ENCODE measurements at places on chromosomes 3 and 15.

DNA sequence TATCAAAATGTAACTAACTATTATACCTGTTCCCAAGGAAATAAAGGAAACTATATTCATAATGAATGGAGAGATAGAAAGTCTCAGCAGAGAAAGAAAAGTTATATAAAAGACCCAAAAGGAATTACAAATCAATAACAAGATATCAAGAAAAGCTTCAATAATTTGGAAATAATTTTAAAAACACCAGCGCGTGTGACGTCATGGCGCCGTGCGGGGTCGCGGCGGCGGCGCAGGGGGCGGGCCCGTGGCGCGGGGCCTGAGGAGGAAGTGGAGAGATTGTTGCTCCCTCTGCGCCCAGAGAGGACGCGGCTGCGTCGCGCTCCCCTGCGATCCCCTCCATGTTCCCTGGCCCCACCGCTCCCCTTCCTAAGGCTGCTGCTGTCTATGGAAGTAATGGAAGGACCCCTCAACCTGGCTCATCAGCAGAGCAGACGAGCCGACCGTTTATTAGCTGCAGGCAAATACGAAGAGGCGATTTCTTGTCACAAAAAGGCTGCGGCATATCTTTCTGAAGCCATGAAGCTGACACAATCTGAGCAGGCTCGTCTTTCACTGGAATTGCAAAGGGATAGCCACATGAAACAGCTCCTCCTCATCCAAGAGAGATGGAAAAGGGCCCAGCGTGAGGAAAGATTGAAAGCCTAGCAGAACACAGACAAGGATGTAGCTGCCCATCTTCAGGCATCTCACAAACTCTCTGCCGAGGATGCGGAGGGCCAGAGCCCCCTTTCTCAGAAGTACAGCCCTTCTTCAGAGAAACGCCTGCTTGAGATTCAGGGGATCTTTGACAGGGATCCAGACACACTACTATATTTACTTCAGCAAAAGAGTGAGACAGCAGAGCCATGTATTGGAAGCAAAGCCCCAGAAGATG lies 4.1 kb downstream of the XCR1 start:
- DNase-seq, result peak; percentile 23

- no peak for DNase-seq
Observed at GRCh38 chr15:60442763-60443162, 36.2 kb downstream of the ICE2 start.

GRCh38 chr15:49024840-49025239 lies 21.4 kb downstream of the SECISBP2L start:
- no peak for DNase-seq

- no peak for DNase-seq
Observed at GRCh38 chr3:40847551-40847992, 322.8 kb downstream of the ZNF621 start.

DNA sequence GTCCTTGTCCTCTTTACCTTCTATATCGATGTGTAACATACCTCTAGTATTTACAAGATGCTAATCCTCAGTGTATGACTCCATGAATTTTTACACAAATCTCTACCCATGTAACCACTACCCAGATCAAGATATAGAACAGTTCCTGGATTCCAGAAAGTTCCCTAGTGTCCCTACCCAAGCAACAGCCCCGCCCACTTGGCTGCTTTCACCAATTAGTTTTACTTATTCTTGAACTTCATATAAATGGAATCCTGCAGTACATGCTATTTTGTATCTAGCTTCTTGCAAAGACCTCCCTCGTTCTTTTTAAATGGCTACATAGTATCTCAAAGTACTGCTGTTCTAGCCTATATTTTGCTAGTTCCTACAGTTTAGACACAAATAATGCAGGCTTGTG lies 33.0 kb downstream of the CD276 start:
- DNase-seq, result no peak

- no peak for DNase-seq
Observed at GRCh38 chr15:75073197-75073596, 49.8 kb downstream of the PPCDC start.

DNA sequence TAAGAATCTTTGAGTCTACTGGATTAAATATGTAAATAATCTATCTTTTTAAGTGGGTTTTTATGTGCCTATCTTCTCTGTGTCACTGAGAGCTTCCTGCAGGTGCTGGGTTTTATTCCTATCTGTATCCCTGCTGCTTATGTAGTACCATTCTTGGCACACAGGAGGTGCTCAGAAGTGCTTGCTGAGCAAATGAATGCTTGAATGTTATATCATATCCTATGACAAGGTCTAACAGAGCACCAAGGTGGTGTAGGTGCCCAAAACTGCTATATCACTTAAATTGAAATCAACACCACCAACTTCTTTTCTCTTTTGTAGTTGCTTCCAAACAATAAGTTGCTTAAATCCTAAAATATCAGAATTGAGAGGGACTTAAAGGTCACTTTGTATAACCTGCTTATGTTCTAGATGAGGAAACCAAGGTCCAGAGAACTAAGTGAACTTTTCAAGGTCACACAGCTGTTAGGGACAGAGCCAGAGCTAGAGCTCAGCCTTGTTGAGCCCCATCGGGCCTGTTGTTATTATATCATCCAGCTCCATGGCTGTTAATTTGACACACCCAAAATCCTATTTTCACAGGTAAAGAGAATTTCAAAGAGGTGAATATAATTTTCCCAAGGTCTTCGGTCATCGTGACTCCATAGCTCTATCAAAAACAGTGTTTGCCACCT lies 46.0 kb downstream of the CCNL1 start:
- DNase-seq, result no peak

GRCh38 chr3:138717348-138717747 lies 108.8 kb downstream of the FAIM start:
- no peak for DNase-seq

- DNase-seq, result no peak
Observed at GRCh38 chr3:45486136-45486535, 97.8 kb downstream of the LARS2 start.

- peak; percentile 61 for DNase-seq
Observed at GRCh38 chr15:65916664-65917406, 47.5 kb downstream of the RAB11A start.

GRCh38 chr3:124882816-124883747 lies 4.1 kb downstream of the ITGB5 start:
- DNase-seq, result no peak

- no peak for DNase-seq
Observed at GRCh38 chr15:66872405-66872804, 170.4 kb downstream of the SMAD6 start.

DNA sequence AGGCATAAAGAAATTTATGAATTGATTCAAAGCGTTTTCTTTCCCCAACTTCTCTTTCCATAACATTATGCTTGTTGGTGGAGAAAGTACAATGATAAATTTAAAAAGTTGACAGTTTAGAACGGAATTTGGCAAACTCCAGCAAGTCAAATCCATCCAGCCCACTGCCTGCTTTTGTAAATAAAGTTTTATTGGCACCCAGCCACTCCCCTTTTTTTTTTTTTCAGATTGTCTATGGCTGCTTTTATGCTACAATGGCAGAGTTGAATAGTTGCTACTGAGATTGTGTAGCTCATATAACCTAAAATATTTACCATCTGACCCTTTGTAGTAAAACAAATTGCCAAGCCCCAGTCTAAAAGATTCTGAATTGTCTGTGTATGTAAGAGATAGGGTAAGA lies 112.8 kb upstream of the RBMS3 start:
- no peak for DNase-seq

DNA sequence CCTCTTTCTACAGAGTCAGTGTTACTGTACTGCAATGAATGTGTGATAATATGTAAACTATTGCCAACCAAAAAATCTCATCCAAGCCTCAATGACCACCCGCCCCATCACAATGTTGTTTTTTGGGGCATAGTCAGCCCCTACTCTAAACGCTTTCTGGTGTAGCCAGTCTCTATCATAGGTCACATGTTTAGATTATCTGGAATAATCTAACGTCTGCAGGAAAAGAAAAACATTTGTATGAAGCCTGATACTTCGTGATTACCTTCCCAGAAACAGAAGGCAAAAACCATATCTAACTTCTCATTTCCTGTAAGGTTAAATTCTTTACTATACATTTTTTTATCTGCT lies 1331.8 kb upstream of the GBE1 start:
- DNase-seq, result no peak

- no peak for DNase-seq
Observed at GRCh38 chr3:36918050-36918449, 26.8 kb downstream of the TRANK1 start.

GRCh38 chr3:171822431-171823106 lies 12.3 kb upstream of the PLD1 start:
- no peak for DNase-seq

DNA sequence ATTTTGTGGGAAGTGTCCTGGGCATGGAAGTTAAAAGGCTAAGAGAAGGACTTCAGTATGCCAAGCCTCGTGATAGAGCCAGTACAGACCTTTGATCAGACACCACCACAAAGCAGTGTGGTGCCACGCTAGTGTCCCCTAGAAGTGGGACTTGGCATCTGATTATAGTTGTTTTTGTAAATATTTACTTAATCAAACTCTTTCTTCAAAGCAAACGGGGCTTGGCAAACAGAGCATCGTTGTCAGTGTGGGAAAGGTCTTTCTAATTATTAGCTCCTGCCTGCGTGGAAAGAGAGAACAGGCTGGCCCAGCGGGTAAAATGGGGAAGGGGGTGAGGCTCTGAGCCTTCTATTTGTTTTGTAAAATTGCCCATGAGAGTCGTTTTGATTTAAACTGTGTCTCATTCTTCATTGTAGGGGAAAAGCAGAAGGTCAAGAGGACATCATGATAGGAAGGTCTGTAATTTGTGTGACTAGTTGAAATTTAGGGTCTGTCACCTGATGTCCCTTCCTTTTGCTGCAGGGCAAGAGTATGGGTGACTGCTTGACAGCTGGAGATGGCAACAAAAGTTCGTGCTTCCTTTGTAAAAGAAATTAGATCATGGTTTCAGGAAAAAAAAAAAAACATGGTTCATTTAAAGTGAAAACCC lies 105.0 kb downstream of the IQCH start:
- DNase-seq, result no peak

GRCh38 chr3:183178833-183179549 lies 16.5 kb upstream of the LAMP3 start:
- DNase-seq, result peak; percentile 55

DNA sequence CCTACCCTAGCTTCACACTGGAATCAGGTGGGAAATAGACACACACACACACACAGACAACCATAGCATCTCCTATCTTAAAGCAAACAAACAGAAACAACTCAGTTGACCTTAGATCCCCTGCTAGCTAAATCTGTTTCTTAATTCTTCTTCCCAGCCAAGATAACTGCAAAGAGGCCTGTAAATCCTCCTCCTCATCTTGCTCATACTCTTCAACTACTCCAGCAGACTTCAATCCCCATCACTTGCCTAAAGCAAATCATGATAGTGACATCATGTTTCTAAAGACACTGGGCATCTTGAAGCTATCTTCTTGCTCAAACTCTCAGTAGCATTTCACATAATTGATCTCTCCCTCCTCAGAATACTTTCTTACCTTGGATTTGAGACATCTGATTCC lies 303.0 kb downstream of the RBMS3 start:
- DNase-seq, result no peak

DNA sequence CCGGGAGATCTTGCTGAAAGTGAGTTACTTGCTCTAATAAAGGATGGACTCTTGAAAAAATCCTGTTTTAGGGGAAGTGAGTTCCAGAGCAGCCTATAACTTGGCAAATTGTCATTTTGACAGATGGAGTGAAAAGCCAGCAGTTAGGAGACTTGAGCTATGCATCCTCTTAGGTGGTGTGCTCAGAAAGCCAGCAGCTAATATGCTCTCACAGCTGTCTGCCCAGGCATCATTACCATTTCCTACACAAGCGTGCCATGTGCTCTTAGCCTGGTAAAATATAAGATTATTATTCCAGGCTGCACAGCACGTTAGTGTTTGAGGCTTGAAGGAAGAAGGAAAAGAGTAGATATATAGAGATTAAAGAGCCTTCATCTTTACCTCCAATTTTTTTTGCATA lies 151.0 kb downstream of the CHL1 start:
- no peak for DNase-seq

DNA sequence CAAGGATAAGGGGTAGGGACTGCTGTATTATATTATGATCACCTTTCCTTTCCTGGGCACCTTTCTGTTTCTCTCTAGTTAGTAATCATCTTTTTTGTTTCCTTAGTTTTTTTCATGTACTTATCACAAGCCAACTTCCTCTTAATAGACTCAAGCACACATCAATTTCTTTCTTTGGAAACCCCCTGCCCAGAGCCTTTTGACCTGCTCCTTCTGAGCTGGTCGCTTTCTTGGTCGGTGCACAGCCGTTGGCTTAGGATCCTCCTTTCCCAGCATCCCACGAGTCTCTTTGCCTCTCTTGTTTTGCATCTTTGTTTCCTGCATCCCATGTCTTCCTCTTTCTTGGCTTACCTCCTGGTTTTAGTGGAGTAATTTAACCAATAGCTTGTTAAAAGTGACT lies 26.9 kb downstream of the GASK1A start:
- DNase-seq, result no peak

DNA sequence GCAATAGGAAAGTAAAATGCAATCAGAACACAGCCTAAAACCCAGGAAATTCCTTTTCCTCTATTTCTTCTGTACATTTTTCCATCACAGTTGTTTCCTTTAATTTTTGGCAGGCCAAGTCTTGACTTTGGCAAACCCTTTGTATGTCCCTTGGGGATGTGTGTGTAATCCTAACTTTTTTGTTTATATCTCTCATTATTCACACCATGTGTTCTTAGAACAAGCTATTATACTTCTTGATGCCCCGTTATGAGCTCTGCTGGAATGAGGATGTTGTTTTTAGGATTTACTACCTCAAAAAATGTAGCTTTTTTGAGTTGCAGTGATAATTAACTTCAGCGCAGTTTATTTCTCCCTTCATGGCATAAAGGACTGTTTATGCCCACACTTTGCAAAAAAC lies 123.4 kb downstream of the ABI3BP start:
- no peak for DNase-seq

GRCh38 chr3:21691036-21691435 lies 60.0 kb downstream of the ZNF385D start:
- no peak for DNase-seq

GRCh38 chr3:16741890-16742289 lies 136.7 kb upstream of the DAZL start:
- no peak for DNase-seq

GRCh38 chr3:158488670-158489069 lies 82.3 kb upstream of the MLF1 start:
- DNase-seq, result no peak

DNA sequence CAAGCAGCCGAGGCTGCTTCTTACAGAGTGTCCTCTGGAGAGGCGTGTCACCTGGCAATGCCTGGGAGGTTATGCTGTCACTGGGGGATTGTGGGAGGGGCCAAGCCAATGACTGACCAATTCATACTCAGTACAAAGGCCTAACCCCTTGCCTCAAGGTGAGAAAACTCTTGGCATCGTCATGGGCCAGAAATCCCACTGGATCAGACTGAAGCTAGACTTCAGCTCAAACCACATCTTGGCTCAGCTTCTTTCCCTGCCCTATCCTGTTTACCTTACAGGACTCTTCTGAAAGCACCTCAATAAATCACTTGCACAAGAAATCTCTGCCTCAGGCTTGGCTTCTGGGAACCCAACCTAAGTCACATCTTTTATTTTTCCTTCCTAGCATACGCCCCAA lies 9.5 kb downstream of the ANAPC13 start:
- DNase-seq, result no peak

GRCh38 chr15:53861792-53862191 lies 102.3 kb upstream of the WDR72 start:
- DNase-seq, result no peak

All from ureter (tissue), 1 donor.